ENCODE measurements at places on chromosomes 11 and 22.

DNA sequence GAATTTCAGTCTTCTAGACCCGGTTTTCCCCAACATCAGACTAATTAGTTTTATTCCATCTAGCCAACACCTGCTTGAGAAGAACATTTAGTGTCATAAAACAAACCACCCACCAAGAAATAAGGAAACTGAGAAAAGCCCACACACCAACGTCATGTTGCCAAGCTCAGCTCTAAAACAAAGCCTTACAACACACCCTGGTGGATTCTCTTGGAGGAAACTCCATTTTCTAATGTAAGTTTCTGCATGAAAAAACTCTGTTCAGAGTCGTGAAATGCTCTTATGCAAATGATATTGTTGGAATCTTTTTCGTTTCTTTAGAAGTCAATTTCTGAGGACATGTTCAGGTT is 105.0 kb upstream of the RAG2 start:
- DNase-seq, result no peak

DNA sequence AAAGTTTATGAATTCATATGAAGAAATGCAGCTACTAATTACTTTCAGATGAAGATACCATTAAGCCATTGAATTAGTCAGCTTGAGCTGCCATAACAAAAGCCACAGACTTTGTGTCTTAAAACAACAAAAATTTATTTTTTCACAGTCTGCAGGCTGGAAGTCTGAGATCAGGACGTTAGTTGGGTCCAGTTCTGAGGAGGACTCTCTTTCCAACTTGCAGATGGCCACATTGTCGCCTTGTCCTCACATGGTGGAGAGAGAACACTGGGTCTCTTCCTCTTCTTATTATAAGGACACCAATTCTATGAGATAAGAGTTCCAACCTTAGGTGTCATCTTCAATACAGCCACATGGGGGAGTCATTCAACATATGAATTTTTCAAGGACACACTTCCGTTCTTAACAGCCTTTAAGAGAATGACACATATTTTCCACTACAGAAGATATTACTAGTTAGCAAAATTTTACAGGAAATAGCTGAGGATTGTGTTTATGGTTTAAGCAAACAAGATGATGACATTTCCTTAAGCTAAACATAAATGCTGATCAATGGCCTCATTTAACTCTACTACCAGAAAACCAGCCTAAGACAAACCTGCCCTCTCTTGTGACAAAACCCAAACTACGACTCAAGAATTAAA is 56.0 kb downstream of the DCUN1D5 start:
- DNase-seq, result peak; percentile 30

- DNase-seq, result no peak
Measured at GRCh38 chr11:103619480-103619879, 417.0 kb upstream of the DDI1 start.

DNA sequence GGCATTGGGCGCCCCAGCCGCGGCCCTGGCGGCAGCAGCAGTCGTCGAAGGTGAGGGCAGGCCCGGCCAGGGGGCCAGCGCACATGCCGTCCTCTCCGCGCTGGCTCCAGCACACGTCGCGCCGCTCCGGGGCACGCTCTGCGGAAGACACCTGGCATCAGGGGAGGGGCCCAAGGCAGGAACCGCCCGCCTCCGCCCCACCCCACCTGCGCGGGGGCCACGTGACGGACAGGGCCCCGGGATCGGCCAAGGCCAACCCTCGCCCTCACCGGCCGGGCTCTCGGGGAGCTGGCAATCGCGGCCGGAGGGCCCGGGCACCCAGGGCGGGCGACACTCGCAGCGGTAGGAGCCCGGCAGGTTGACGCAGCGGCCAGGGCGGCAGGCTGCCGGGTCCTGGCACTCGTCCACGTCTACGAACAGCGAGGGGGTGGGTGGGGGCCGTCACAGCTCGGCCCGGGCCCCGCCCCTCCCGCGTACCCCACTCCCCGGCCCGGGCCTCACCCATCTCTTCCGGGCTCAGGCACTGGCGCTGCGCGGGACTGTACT is 14.9 kb downstream of the SCYL1 start:
- no peak for DNase-seq
